HuH-7 (cell line): ENCODE measurements at places on chromosomes 7 and 10.

GRCh38 chr7:94069162-94069739 is 65.1 kb upstream of the BET1 start:
- DNase-seq, result no peak

- DNase-seq, result no peak
Observed at GRCh38 chr7:24354456-24354855, 70.5 kb downstream of the NPY start.

DNA sequence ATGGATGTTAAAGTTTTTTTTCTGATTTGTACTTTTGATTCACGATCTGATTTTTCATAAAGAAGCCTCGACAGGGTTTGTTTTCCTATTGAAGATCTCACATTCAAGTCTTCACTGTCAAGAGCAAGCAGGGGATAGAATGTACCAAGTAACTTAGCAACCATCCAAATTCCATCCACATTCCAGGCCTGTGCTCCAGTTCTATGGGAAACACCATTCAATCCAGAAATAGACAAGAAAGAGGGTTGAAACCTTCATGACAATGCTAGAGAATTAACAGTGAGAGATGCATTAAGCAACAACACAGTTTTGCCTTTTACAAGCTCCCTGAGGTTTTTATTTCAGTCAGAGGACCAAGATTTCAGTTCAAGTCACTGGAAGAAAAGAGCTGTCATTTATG is 300.2 kb downstream of the NEBL start:
- DNase-seq, result no peak

GRCh38 chr7:133381965-133382364 is 129.1 kb downstream of the EXOC4 start:
- no peak for DNase-seq

GRCh38 chr10:99630991-99631390 is 10.8 kb upstream of the SLC25A28 start:
- DNase-seq, result no peak
